ENCODE measurements at places on chromosomes 2 and 18. TPM values are rescaled to one million over a fixed set of nuclear protein-coding genes. Genes with fewer than 3 reads are reported as not detected.

Gene CTLA4
- 2.9 TPM for total RNA-seq

DNA sequence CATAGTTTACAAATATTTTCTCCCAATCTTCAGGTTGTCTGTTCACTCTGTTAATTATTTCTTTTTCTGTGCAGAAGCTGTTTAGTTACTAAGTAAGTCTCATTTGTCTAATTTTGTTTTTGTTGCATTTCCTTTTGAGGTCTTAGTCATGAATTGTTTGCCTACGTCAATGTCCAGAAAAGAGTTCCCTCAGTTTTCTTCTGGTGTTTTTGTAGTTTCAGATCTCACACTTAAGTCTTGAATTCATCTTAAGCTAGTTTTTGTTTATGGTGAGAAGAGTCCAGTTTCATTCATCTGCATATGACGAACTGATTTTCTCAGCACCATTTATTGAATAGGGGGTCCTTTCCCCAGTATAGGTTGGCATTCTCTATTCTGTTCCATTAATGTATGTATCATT is 1252.2 kb upstream of the TMEFF2 start:
- DNase-seq = no peak

Gene TWIST2
- total RNA-seq = 5.7 TPM

Gene NPPC
- total RNA-seq = not detected

Gene CCDC68
- 25.3 TPM for total RNA-seq

Gene RTP5
- 2.2 TPM for total RNA-seq

- DNase-seq = peak; percentile 81
These were observed 639 bp downstream of the MRO start for GRCh38 chr18:50819027-50819727.

DNA sequence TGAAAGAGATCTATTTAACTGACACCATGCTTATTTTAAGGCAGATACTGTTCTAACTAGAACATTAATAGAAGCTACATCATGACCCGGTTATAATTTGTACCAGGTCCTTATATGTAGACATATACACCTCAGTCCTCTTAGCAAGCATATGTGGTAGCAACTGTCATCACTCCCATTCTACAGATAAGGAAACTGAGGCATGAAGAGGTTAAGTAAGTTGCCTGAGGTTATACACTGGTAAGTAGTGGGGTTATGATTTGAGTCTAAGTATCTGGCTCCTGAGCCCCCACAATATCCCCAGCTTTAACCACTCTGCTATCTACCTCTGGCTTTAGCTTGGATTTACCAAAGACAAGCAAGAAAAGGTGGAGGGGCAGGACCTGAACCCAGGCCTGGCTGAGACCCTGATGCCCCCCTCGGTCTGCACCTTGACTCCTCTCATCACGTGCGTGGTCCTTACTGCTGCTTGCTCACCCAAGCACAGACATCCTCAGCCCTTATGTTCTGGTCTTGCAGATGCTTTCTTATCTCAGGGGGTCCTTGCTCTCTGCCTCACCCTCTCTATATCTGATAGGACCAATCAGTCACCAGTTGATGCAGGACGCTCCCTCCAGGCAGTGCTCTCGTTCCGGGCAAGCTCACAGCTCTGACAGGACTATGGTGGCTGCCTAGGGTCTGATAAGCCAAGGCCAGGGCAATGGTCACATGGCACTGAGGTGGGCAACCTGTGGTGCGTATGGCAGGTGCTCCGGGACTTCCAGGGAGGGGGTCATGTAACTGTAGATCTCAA is 4.0 kb downstream of the DYSF start:
- DNase-seq = no peak

GRCh38 chr2:109322111-109322510 is 193.1 kb downstream of the SH3RF3 start:
- no peak for DNase-seq

- no peak for DNase-seq
These were observed 39.6 kb downstream of the DIS3L2 start for GRCh38 chr2:232001073-232001472.

- DNase-seq = no peak
These were observed 127.3 kb downstream of the BCL2 start for GRCh38 chr18:63192126-63192884.

- no peak for DNase-seq
These were observed 29.5 kb downstream of the LAMA3 start for GRCh38 chr18:23718731-23719130.

GRCh38 chr2:30709516-30709915 is 97.7 kb downstream of the CAPN13 start:
- DNase-seq = no peak

- DNase-seq = no peak
These were observed 901 bp downstream of the SPOPL start for GRCh38 chr2:138502255-138503086.

GRCh38 chr18:25171334-25171733 is 180.6 kb downstream of the ZNF521 start:
- DNase-seq = no peak

DNA sequence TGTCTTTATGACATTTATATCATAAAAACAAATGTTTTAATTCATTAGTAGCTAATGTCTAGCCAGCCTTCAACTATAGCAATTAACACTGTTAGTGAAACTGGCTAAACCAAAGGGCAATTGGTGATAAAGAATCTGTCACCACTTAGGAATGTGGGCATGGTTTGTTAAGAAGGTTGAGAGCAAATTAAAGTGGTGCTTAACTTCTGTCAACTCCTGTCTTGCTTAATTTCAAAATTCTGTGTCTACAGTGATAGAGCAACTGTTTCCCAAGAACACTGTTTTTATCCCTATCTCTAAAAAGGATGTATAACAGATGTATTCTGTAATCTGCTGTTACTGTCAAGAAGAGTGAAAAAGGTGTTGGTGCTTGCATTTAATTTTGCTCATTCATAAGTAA is 36.5 kb downstream of the CFAP36 start:
- no peak for DNase-seq

- no peak for DNase-seq
These were observed 203.5 kb downstream of the MGAT5 start for GRCh38 chr2:134457353-134457752.

GRCh38 chr2:55899881-55900280 is 23.7 kb downstream of the EFEMP1 start:
- DNase-seq = no peak

DNA sequence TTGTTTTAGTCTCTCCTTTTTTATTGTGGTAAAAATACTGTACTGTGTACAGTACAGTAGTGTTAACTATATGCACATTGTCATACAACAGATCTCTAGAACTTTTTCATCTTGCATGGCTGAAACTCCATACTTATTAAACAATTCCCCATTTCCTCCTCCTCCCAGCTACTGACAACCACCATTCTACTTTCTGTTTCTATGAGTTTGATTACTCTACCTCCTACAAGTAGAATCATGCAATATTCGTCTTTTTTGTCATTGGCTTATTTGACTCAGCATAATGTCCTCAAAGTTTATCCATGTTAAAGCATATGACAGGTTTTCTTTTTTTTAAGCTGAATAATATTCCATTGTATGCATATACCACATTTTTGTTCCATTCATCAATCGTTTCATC is 338.2 kb downstream of the AGPS start:
- DNase-seq = no peak

DNA sequence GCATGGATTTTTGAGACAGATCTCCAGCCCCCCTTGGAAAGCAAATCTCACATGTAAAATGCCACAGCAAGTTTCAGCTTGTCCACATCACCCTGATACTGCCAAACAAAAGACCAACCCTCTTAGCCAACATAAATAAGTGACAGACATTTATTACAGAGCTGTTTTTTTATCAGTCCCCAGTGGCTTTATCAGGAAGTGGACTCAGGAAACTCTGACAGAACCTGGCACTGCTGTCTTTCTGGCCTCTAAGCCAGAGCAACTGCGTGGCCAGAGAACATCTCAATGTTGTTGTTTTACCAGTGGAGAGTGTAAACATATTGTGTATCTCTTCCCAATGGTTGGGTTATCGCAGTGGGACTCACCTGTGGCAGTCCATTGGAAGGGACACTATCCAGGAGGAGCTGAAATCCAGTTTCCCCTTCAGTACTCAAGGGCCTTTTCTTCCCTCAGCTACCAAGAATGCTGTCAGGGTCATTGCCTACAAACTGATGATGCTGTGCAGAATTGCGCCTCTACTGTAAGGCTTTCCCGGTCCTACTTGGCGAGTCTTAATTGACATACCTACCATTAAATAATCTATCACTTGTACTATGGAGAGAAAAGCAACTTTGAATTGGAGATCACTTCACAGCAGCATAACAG is 22.0 kb downstream of the SLC14A1 start:
- DNase-seq = no peak
